Astrocyte of the spinal cord (primary cell): ENCODE measurements at places on chromosomes 3 and 15.

GRCh38 chr15:79352206-79352605, 41.3 kb downstream of the TMED3 start:
- no peak for DNase-seq

- DNase-seq, result peak; percentile 55
Measured at GRCh38 chr3:49017971-49018706, at the start of gene DALRD3. Gene DALRD3, minus strand, starts transcription at chr3:49018580. Its CDS starts 16 bp downstream, at chr3:49018564.

GRCh38 chr3:106185949-106186348, 317.1 kb upstream of the CBLB start:
- no peak for DNase-seq

DNA sequence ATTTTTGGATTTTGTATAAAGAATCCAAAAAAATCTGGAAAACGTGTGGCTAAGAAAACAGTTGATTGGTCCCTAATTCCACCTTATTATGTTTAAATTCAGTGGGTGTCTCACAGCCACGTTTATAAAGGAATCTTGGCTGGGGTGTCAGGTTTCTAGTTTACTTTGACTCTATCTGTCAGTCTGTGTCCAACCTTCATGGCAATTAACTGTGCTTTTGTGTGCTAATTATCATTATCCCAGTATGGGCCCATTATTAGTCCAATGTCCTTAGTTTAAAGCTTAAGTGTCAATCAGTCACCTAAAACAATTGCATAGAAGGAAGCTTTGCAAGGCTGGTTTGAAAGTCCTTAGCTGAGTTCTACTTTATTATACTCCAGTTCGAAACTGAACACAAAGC, 3.7 kb upstream of the CNTN4 start:
- no peak for DNase-seq

- peak; percentile 56 for DNase-seq
Measured at GRCh38 chr3:131705558-131706051, 202.8 kb upstream of the MRPL3 start.

GRCh38 chr3:152885076-152885475, 50.1 kb downstream of the P2RY1 start:
- no peak for DNase-seq

GRCh38 chr3:125152951-125153350, 59.6 kb downstream of the SLC12A8 start:
- no peak for DNase-seq

DNA sequence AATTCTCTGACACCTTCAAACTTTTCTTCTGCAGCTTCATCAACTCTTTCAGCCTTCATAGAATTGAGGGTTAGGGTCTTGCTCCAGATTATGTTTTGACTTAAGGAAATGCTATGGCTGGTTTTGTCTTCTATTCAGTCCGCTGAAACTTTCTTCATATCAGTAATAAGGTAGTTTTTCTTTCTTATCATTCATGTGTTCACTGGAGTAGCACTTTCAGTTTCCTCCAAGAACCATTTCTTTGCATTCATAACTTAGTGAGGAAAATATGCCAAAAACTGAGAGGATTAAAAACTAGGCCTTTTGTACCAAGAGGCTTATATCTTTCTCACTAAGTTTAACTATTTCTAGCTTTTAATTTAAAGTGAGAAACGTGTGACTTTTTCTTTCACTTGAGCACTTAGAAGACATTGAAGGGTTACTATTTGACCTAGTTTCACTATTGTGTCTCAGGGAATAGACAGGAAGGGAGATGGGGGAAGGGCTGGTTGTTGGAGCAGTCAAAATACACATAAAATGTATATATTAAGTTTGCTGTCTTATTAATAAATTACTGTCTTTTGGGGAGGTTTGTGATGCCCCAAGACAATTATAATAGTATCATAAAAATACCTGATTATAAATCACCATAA, 1110.1 kb downstream of the TBL1XR1 start:
- DNase-seq, result no peak

DNA sequence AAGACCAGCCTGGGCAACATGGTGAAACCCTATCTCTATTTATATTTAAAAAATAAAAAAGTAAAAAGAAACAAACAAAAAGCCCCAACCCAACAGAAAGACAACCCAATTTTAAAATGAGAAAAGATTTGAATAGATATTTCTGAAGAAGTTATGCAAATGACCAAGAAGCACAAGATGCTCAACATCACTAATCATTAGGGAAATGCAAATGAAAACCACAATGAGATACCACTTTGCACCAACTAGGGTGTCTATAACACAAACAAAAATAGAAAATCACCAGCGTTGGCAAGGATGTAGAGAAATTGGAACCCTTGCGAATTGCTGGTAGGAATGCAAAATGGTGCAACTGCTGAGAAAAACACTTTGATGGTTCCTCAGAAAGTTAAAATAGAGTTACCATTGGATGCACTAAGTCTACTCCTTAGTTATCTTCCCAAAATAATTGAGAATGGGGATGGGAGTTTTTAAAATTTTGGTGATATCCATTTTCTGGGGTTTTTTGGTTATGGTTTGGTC, 45.8 kb upstream of the CCNB2 start:
- DNase-seq, result no peak

DNA sequence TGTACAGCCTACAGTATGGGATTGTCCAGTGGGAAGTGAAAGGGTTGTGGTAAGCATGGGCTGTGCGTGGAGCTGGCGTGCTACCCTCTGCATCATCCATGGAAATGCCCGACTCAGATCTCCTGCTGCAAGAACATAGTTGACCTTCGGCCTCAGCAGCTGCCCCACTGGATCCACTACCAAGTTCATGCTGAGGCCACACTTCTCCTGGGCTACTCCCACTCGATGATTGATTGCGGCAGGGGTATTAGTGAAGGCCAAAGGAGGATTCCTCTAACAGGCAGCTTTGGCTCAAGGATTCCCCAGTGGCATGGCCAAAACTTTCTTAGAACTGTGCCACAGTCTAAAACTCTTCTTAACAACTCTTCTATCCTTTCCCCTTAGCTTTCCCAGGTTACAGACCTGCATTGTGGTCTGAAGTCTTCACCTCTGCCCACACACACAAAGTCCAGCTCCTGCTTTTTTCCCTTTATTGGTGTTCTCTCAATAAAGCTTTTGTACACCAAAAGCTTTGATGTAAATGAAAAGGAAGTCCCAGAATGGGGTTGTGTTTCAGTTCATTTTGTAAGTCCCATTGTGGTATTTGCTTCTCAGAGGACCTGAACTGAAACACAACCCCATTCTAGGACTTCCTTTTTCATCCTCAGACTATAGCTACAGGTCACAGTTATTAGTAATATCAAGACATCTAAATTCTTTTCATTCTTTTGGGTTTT, 4.9 kb upstream of the TBC1D5 start:
- no peak for DNase-seq

- DNase-seq, result no peak
Measured at GRCh38 chr3:3068358-3068881, 41.8 kb downstream of the IL5RA start.

GRCh38 chr3:75342425-75342824, 321.7 kb upstream of the FRG2C start:
- no peak for DNase-seq

DNA sequence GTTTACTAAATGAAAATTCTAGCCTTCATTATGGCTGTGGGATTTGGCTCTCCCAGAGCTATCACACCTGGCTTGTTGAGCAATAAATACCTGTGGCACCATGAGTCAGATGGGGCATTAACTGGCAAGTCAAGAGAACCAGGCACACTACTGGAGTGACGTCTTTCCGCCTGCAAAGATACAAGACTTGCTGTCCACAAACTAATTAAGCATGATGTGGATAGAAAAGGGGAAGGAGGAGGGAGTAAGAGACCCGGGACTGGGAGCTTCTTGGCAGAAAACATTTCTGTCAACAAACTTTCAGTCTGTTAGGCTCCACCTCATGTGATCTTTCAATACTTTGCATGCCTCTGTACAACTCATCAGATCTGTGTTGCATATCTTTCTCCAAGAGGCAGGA, 56.5 kb downstream of the CLDN1 start:
- DNase-seq, result peak; percentile 63

GRCh38 chr3:172090035-172090434, 50.7 kb downstream of the FNDC3B start:
- no peak for DNase-seq

GRCh38 chr15:36912311-36912712, 188.0 kb downstream of the MEIS2 start:
- DNase-seq, result no peak

DNA sequence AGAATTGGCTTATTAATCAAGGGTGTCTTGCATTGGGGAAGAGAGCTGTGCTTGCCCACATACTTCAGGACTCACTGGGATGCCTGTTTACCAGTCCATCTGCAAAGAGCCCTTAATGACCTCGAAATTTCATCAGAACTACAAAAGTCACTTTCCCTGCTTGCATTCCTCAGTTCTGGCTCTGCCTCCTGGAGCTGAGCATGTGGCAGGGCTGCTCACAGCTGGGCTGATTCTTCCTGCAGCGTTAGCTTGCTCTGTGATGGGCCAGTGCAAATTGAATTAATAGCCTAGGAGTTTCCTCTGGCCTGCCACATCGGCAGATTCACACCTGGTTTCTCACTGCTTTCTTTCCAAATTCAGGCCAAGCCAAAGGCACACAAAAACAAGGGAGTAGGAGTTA, 108.9 kb downstream of the DUT start:
- DNase-seq, result peak; percentile 79

DNA sequence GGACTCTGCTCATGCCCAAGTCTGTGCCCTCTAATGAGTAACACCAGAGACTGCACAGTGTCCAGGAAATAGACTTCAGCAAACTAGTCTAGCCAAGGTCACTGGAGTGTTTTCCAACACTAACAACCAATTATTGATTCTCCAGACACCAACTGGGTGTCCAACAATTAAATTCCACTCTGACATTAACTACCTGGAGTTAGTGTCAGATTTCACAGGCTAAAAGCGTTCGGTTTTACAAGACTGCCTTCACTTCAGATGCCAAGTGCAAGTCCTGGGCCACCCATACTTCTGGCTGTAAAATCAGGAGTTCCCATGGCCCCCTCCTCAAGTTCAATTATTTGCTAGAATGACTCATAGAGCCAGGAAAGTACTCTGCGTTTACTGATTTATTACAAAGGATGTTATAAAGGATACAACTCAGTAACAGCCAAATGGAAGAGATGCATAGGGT, 20.8 kb upstream of the CFAP161 start:
- no peak for DNase-seq

- no peak for DNase-seq
Measured at GRCh38 chr3:157427901-157428300, 8.7 kb upstream of the PTX3 start.

DNA sequence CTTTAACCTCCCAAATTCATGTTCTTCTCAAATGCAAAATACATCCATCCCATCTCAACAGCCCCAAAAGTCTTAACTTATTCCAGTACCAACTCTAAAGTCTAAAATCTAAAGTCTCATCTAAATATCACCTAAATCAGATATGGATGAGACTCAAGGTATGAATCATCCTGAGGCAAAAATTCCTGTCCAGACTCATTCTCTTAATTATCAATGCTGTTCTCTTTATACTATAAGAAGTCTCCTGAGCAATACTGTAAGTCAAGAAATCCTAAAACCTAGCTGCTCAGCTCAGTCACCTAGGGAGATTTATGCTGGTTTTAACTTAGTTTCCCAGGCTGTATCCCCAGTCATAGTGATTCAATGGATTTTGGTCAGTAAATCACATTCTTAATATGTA, 11.1 kb downstream of the RAD18 start:
- DNase-seq, result no peak

DNA sequence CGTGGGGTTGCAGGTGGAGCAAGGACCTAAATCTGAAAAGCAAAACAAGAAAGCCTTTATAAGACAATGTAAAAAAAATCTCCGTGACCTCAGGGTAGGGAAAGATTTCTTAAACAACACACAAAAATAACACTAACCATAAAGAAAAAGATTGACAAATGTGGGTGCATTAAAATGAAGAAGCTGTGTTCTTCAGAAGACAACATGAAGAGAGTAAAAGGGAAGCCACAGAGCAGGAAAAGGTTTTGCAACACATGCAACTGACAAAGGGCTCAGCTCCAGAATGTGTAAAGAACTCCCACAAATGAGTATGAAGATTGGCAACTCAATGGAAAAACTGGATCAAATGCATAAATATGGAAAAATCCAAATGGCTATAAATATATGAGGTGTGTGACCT, 74.2 kb downstream of the MAGEF1 start:
- DNase-seq, result no peak

DNA sequence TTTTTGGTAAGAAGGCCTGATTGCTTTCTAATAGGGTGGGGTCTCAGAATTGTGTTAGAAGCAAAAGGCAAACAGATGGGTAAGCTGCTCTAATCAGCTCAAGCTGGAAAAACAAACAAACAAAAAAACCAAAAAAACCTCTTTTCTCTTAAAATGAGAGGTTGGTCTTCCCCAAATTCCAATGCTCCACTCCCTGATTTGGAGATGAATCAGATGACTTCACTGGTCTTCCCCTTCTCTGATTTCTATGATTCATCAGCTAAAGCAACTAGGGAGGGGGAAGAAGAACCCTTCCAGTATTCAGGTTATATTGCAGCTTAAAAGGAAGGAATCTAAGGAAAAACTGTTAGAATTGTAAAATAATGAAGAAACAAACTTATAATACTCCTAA, 9.6 kb upstream of the ANXA2 start:
- DNase-seq, result peak; percentile 83

DNA sequence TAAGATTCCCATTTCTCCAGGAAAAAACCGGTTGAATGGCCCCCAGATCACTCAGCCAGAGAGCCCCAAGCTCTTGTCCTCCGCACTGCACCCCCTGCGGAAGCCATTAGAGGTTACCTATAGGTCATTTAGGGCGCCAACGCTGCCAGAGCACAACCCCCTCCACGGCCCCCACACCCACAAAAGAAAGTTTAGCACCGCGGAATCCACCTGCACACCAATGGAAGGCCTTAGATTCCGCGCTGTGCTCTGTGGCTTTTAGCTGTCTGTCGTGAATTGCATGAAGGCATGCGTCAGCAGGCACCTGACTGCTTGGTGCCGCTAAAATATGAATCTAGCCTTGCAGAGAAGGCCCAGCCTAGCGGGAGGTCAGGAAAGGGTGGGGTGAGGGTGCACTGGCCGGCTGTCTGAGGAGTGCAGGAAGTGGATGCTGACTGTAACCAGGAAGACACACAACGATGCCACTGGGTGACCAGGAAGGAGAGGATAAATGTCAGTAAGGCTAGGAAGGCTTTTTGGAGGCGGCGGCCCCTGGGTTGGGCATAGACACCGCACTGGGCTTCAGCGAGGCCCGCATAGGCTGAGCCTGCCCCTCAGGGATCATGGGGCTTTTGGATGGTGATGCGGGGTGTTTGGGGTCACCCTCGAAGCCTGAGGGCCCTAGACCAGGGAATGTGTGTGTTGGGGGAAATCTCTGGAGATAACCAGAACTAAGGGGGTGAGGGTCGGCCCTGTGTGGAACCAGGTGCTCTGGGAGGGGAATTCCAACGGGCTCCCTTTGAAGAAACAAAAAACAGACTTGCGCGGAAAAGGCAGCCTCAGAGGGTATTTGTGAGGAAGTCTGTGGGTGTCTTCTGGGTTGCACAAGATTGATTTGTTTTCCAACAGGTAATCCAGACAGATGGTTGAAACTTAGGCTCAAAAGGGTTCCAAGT, 976 bp upstream of the NUP210 start:
- DNase-seq, result no peak

GRCh38 chr15:68177742-68178141, 27.4 kb downstream of the CALML4 start:
- DNase-seq, result no peak
